ENCODE measurements at places on chromosomes 16 and 17.

- DNase-seq, result no peak
These were observed 1.7 kb upstream of the PRR35 start for GRCh38 chr16:558298-559020.

GRCh38 chr16:70257391-70257790, 5.7 kb upstream of the EXOSC6 start:
- no peak for DNase-seq

DNA sequence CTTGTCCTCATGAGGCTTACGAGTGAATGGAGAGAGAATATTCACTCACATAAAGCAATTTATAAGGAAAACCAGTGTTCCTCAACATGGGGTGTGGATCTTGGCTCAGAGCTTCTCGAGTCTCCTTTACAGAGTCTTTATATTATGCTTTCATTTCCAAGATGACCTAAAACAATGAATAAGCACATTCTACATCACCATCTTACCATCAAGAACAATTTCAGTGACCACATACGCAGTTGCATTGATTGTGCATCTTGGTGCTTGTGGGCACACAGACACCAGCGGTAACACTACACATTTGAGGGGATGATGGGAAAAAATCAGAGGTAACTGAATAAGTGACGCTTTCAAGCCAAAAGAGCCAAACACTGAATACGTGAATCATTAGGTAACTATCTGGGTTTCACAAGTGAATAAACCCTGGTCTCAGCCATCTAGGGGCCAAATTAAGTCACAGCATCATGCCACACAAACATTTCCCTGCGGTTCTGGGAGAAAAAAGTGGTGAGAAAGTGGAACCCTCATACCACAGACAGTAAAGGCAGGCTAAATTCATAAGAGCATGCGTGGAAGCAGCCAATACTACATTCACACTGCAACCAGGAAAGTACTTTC, 9.4 kb downstream of the CWC25 start:
- DNase-seq, result no peak

DNA sequence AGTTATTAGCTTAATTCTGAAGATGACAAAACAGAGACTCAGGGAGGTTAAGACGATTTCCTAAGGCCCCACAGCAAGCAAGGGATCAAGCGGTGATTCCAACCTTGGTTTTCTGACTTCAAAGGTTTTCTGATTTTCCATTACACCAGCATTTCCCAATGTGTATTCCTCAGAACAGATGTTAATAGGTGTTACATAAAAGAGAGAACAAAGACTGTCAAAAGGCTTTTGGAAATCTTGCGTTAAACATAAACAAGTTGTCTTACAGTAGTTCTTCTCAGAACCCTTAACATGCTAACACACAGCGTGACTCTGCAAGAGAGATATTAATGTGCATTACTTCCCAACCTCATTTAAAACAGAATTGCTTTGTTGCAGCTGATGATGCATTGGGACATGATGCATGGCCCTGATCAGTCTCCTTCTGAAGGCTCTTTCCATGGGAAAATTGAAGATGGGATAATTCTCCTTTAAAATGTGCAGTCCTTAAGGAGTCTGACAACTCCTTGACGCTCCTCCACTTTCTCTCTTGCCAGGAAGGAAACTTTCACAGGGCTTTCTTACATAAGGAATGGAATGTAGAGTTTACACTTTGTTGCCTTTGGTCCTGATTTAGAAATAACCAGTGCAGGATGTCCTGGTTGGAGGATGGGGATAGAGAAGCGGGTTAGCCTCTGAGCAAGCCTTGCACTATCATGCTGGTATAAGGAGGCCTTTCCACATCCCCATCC, 21.5 kb upstream of the MMD start:
- DNase-seq, result no peak

GRCh38 chr17:64230791-64231408, 32.2 kb downstream of the TEX2 start:
- DNase-seq, result no peak

DNA sequence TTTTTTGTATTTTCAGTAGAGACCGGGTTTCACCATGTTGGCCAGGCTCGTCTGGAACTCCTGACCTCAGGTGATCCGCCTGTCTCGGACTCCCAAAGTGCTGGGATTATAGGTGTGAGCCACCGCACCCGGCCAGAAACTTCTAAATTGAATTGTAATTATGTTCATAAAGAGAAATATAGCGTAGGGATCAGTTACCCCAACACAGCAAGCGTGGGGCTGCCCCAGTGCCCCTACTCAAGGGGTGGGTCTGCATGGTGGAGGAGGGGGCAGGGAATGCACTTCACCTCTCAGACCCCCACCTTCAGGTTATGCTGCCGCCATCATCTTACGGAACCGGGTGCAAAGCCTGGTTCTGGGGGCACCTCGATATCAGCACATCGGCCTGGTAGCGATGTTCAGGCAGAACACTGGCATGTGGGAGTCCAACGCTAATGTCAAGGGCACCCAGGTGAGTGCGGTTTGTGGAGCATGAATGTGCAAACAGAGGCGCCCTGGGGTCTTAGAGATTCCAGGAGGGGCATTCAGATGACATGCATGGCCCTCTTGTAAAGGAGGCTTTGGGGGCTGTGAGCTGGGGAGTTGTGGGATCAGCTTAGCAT, 18.0 kb downstream of the ITGAM start:
- DNase-seq, result no peak

DNA sequence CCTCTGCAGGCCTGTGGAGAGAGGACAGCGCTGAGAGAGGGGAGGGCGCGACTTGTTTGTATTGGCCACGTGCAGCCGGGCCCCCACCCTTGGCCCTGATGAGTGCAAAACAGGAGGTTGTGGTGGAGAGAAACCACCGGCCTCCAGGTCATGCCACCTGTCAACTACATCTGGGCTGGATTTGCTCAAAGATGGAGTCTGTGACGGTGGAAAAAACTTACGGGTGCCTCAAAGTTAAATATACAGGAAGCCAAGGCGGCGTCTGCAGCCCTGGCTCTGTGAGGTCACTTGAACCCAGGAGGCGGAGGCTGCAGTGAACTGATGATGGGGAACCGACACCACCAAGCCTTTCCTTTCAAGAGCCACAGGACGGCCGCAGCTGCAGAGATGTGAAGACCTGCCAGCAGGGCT, 15.7 kb downstream of the C16orf74 start:
- DNase-seq, result no peak

- DNase-seq, result no peak
These were observed 3.8 kb downstream of the KRT19 start for GRCh38 chr17:41524261-41524660.

DNA sequence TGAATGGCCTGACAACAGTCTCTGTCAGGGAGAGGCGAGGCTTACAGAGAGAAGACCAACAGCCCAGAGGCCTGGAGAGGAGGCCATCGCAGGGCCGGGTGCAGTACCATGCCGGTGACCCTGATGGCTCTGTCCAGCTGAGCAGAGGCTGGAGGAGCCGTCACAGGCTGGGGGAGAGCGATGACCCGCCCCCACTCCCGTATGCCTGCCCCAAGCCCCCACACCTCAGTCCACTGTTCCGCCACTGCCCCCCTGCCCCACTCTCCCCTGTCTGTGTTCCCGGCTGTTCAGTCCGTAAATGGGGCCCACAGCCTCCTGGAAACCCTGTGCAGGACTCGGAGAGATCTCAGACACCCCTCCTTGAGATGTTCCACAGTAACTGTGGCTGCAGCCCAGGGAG, 12.8 kb upstream of the FAM83G start:
- DNase-seq, result no peak

- peak; percentile 51 for DNase-seq
These were observed 383.1 kb downstream of the KCNJ2 start for GRCh38 chr17:70552230-70552981.

GRCh38 chr17:28747051-28747691, 3.4 kb downstream of the TRAF4 start:
- DNase-seq, result no peak

GRCh38 chr17:30429155-30429554, 48.1 kb upstream of the GOSR1 start:
- no peak for DNase-seq

DNA sequence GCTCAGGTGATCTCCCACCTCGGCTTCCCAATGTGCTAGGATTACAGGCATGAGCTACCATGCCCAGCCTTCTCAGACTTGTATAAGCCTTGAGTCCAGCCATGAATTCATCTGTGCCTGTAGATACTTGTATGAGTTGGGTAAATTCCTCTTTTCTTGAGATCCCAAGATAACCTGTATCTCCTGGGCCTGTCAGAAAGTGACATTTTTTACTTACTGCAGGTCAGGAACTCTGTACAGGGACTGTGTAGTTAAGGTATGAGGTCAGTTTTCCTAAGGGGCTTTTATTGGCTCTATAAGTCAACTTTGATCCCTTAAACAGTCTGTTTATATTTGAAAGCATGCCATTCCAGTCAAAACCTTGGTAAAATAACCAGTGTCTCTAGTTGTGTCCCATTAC, 106.3 kb upstream of the HAS3 start:
- no peak for DNase-seq

GRCh38 chr17:41919840-41920579, 1.3 kb upstream of the ACLY start:
- no peak for DNase-seq

Measured in SW480 (cell line).